Thymus (tissue), 14 donors: ENCODE measurements at places on chromosomes 5 and 9.
A peak's percentile ranks its signal among the peaks of the same experiment; 100 is the strongest.

- DNase-seq, result no peak
Measured at GRCh38 chr5:112121258-112121657, 297.8 kb downstream of the EPB41L4A start.

DNA sequence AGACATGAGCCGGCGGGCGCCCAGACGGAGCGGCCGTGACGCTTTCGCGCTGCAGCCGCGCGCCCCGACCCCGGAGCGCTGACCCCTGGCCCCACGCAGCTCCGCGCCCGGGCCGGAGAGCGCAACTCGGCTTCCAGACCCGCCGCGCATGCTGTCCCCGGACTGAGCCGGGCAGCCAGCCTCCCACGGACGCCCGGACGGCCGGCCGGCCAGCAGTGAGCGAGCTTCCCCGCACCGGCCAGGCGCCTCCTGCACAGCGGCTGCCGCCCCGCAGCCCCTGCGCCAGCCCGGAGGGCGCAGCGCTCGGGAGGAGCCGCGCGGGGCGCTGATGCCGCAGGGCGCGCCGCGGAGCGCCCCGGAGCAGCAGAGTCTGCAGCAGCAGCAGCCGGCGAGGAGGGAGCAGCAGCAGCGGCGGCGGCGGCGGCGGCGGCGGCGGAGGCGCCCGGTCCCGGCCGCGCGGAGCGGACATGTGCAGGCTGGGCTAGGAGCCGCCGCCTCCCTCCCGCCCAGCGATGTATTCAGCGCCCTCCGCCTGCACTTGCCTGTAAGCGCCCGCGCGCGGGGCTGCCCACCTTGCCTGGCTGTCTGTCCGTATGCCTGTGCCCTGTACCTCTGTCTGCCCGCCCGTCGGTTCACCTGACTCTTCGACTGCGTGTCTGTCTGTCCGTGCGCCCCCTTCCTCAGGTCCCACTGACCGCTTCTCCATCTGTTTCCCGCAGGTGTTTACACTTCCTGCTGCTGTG is 412 bp downstream of the FGF18 start:
- no peak for DNase-seq

DNA sequence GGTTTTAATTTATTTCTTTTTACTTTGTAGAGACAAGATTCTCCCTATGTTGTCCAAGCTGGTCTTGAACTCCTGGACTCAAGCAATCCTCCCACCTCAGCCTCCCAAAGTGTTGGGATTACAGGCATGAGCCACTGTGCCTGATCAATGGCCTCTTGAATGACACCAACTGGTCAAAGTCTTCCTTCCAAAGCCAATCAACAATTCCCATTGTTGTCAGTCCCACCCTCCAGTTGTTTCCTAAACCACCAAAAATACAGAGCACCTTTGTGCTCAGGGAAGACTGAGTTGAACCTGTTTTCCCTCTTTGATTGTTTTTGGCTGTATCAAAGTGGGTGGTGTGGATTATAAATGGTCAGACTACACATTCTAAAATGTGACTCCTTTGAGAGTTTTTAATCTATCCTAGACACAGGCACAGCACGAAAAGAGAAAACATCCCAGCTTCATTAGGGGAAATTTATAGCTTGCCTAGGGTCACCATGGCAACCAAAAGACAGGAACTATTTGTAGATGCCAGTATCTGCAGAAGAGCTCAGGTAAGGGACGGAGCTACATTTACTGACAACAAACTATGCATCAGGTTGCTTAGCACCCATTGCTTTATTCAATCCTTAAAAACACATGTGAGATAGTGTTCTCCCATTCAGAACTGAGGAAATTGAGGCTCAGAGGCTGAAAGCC is 27.6 kb upstream of the ATP6V1G1 start:
- no peak for DNase-seq

DNA sequence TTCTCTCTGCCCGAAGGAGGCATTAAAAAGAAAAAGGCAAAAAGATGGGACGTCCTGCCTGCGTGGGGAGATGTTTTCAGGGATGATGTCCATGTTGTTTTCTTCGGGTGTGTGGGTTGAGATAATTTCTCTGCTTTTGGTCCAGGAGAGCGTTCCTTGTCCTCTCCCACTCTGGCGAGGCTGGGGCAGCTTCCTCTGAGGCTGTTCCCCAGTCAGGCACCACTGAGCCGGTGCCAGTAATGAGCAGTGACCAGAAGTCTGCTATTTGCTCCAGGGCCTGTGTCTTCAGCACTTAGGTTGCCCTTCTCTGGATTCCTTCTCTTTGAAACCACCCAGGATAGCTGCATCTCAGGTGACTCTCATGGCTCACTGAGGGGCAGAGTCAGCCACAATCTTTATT is 71.5 kb downstream of the ACER2 start:
- DNase-seq, result no peak

DNA sequence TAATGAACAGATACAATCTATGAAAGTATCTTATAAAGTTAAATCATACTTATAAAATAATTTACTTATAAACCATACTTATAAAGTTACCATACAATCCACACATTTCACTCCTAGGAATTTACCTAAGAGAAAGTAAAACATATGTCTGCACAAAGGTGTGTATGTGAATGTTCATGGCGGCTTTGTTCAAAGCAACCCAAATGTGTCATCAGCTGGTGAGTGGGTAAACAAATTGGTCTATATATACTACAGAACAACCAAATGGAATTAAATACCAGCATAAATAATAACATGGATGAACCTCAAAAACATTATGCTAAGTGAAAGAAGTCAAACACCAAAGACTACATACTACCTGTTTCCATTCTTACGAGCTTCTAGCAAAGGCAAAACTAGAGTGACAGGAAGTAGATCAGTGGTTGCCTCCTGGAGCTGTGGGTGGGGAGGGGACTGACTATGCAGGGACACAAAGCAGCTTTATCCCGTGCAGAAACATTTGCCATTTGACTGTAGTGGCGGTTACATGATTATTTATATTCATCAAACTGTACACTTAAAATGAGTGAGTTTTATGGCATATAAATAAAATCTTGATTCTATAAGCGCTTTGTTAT is 10.6 kb downstream of the TRAF1 start:
- no peak for DNase-seq

- DNase-seq, result no peak
Measured at GRCh38 chr9:86801246-86801645, 146.1 kb downstream of the GAS1 start.

- peak; percentile 51 for DNase-seq
Measured at GRCh38 chr5:181261320-181262049, 542 bp upstream of the TRIM52 start.

DNA sequence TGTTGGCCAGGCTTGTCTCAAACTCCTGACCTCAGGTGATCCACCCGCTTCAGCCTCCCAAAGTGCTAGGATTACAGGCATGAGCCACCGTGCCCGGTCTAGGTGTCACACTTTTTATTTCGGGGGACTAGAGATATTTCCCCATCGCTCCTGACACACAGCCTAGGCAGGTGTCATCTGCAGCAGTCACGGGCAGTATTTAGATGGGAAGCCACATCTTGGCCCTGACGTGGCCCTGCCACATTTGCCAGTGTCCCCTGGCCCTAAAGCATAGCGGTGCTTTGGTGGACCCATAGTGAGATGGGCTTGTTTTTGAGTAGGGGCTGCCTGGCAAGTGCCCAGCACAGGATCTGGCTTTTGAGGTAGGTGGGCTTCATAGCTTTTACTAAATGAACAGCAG is 45.0 kb upstream of the LRRTM2 start:
- DNase-seq, result no peak

DNA sequence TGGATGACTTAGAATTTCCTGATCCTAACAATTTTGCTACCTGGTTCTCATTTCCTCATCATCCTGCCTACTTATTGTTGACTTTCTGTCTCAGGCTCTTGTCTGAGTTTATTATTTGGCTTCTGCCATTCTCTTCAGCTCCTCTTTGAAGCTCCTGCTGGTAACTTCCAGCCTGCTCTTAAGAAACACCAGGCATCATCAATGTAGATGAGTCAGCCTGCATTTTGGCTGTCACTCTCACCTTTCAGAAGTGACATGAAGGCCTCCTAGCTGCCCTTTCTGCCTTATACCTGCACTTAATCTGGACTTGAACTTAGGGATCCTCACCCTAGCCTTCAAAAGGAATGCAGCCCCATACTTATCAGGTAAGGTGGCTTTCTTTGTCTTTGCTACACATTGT is 551.8 kb upstream of the ZNF608 start:
- no peak for DNase-seq

DNA sequence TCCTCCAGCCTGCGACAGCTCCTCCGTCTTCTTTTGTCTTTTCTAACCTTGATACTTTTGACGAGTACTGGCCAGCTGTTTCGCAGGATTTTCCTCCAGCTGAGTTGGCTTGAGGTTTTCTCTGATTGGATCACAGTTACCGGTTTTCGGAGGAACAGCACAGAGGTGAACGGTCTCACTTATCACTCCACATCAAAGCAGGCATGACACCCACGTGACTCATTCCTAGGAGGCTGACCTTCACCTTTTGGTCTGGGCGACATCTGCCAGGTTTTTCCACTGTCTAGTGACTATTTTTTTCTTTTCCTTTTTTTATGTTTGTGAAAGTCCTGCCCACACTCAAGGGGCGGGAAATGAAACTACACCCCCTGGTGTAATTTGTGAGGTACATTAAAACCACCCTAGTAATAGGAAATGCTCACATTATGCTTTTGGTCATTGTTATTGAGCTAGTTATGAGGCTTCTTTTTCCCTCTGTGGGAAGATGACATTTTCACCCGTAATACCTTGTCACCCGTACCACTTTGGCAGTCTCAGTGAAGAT is 319.2 kb downstream of the GADD45G start:
- no peak for DNase-seq

DNA sequence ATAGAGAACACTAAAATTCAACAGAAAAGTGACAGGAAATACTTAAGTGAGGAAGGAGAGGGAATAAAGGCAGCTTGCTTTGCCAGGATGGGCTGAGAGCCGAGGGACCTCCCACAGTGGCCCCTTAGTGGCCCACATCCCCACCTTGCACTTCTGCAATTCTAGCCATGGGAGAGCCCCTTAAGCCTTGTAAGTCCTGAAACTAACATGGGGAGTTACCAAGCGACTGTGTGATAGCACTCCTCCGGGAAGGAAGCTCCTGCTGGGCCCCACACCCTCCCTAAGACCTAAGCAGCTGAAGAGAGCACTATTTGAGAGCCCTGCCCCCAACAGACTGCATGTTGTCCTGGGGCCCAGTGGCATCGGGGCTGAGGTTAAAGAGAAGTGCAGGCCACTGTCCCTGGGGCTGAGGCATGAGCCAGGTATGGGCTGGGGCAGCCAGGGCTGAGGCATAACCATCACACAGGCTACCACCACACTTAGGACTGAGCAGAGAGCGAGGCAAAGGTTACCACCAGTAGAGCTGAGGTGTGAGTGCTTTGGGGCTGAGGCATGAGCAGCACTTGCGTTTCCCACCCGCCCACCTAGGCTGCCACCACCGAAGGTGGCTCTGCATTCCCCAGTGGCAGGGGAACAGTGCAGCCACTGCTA is 301.8 kb upstream of the TRPC7 start:
- DNase-seq, result no peak

DNA sequence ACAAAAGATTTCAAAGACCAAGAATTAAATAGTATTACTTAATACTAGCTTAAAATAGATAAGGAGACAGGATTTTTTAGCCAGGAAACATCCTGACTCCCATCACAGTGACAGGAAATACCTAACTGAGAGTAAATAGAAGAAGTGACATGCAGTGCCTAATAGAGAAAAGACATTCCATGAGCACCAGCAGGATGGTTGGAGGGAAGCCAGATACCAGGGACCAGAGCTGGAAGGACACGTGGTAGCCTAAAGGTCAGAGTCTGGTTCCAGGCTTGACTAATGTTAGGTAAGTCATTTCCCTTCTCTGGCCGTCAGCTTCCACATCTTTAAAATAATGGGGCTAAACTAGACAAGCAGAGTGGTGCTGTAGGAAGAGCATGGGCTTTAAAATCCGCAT is 41.6 kb downstream of the CDK5RAP2 start:
- no peak for DNase-seq

DNA sequence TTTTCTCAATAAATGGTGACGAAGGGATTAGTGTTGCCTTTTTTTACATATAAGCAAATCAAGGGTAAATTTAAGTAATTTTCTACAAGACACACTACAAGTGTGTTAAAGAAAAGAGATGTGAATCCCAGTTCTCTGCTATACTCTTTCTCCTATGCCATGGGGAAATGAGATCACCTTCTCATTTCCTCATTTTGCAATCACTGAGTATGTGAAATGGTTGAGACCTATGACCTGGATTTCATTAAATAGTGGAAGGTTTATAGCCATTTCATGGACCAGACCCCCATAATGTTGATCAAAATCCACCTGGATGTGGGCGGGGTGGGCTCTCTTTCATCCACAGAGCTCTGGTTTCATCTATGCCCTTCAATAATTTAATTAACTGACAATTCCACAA is 66.9 kb upstream of the SLIT3 start:
- DNase-seq, result no peak

DNA sequence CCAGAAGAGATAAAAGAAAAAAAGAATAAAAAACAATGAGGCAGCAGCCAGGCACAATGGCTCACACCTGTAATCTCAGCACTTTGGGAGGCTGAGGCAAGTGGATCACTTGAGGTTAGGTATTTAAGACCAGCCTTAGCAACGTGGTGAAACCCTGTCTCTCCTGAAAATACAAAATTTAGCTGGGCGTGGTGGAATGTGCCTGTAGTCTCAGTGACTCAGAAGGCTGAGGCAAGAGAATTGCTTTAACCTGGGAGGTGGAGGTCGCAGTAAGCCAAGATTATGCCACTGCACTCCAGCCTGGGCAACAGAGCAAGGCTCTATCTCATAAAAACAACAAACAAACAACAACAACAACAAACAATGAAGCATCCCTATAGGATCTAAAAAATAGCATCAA is 121.5 kb downstream of the HMHB1 start:
- no peak for DNase-seq

DNA sequence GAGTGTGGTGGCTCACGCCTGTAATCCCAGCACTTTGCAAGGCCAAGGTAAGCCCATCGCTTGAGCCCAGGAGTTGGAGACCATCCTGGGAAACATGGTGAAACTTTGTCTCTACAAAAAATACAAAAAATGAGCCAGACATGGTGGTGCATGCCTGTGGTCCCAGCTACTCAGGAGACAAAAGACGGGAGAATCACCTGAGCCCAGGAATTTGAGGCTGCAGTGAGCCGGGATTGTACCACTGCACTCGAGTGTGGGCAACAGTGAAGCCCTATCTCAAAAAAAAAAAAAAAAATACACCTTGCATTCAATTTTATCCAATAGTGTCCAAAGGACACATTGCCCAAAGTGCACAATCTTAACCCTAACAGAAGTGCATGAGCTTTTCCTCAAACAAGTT is 372.8 kb downstream of the CDH12 start:
- no peak for DNase-seq

GRCh38 chr5:136560126-136560525 is 194.8 kb upstream of the TRPC7 start:
- DNase-seq, result no peak

DNA sequence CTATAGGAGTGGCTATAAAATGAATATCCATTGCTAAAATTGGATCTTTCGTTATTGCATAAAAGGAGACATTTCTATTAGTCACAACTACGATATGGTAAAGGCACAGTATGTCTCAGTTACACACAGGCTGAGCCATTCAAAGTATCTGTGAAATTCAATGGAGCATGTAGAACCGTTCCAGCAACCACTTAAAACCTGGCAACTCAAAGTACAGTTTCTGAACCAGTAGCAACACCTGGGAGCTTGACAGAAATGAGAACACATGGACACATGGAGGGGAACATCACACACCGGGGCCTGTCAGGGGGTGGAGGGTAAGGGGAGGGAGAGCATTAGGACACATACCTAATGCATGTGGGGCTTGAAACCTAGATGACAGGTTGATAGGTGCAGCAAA is 15.4 kb downstream of the POC5 start:
- DNase-seq, result no peak
